ENCODE measurements at places on chromosomes 5 and 9.

GRCh38 chr5:134503088-134503936 lies 22.2 kb upstream of the JADE2 start:
- DNase-seq, result peak; percentile 94

DNA sequence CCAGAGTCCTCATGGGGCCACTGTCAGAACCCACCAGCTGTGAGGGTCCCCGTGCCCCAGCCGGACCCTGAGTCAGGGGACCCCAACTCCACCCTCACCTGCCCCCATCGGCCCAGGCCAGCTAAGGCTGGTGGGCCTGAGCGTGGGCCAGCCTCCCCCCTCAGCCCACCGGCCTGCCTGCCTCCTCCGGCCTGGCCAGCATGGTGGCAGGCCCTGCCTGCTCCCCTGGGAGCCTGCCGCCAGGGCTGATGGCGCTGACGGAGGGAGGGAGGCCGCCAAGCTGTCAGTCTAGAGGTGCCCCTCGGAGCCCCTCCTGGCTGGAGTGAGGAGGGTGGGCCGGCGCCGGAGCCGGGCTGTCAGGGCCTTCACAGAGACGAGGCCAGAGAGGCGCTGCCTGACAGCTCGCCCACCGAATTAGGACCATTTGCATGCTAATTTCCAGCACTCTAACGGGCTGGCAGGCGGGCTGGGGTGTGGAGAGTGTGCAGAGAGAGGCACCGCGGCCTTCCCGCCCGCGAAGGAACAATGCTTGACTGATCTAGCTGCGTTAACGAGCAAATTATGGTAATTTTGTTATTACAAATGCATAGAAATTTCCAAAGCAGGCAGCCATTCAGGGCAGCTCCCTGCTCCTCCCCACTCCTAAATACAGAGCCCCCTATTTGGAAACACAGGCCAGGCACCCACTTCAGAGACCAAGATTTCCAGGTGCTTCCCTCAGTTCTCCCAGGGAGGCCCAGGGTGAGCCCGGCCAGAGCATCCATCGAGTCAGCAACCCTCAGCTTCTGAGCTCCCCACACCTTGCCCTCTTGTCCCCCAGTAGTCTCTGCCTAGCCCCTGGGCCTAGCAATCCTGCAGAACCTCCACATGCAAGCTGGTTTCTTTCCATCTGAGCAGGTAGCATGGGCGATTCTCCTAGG lies 169.3 kb downstream of the PAX5 start:
- DNase-seq, result no peak

GRCh38 chr9:79224672-79225433 lies 346.9 kb upstream of the TLE4 start:
- DNase-seq, result peak; percentile 51

- DNase-seq, result peak; percentile 59
Measured at GRCh38 chr9:17531642-17532254, 47.1 kb upstream of the SH3GL2 start.

DNA sequence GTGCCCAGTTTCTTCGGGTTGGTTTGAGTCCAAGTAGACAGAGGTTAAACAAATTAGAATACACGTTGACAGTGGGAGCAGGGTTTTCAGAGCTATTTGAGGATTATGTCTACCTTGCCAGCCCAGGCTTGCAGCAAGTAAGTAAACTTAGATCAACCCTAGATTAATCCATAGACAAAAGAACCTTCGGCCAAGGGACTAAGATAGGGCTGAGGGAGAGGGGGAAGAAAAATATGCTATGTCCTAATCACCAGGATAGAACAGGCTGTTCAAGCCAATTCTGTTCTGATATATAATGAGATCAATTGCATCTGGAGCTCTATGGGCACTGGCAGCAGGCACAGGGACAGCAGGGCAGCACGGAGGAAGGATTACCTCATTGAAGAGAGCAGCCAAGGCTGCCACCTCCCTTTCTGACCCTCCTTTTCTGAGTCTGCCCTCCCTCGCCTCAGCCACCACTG lies 377.7 kb downstream of the PIK3R1 start:
- DNase-seq, result no peak

- DNase-seq, result no peak
Measured at GRCh38 chr9:128087262-128087661, 19.2 kb downstream of the SLC25A25 start.

GRCh38 chr9:80796632-80797031 lies 892.7 kb downstream of the TLE1 start:
- no peak for DNase-seq

DNA sequence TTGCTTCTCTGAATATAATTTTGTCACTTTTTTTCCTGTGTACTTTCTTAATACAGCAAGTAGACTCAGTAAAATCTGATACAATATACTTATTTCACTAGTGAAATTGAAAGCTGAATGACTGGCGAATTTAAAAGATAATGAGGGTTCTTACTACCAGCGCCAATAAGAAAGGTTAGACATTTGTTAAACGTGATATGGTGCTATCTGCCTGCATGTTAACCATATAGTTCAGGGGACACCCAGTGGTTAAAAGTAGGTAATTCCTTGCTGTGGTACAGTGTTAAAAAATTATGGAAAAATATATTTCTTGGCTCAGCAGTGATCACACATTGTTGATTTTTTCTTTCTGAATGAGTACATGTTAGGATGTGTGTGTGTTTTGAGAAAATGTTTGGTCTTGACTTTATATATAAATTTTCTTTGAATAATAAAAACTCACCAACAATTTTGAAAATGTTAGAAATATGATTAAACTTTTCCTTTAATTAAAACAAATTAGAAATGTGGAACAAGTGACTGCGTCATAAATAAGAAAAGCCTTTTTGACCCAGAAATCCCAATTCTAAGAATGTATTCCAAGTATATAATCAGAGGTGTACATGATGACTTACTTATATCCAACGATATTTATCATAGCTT lies 25.8 kb downstream of the CAST start:
- peak; percentile 40 for DNase-seq

- peak; percentile 94 for DNase-seq
Measured at GRCh38 chr5:139637438-139638089, 10.6 kb upstream of the CXXC5 start.

- DNase-seq, result peak; percentile 48
Measured at GRCh38 chr5:72353046-72353445, 32.9 kb downstream of the PTCD2 start.

GRCh38 chr5:120567921-120568320 lies 103.8 kb downstream of the PRR16 start:
- DNase-seq, result no peak

DNA sequence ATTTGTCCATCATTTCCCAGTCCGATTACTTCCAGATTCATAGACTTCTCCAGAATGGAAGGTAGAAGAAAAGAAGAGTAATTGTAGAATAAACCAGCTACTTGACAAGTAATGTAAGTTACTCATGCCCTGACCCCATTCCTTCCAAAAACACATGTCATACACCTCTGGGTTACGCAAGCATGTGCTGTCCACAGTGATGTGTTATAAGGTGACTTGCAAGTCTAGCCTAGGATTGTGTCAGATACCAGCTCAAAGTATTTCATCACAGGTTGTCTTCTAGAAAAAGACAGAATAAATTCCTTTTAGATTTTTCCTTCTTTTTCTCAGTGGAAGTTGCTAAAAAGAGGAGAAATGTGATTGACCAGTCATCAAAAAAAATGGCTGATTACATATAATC lies 8.0 kb upstream of the TLR4 start:
- DNase-seq, result no peak

DNA sequence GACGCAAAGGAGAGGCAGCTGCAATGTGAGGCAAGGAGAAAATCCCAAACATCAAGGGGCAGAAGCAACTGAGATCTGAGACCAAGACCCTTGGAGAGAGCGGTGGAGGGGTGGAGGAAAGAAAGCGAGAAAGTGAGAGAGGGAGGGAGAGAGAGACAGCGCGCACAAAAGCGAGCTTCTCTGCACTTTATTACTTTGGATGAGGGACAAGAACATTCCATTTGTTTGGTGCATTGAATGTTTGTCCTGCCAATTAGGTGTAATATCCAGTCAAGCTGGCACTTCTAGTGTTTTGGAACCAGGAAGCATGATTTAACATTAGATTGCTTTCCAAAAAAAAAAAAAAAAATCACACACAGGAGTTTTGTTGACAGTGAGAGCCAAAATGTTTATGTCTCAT lies 1.4 kb downstream of the CAST start:
- DNase-seq, result no peak

DNA sequence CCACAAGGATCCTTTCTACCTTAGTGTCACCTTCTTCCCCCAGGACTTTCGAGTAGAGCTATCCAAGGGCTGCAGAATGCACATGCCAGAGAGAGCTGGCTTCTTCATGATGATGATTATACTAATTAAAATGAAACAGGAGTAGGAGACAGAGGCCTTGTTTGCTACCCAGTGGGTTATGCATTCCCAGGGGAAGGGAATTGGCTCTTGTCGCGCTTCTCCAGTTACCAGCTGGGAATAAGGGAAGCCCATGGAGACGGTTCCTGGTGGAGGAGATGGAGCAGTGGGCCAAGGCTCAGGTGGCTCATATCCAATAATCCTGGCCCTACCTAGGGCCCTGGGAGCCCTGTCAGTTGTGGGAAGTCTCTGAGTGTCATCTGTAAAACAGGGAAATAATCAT lies 65.1 kb downstream of the WWC1 start:
- no peak for DNase-seq

DNA sequence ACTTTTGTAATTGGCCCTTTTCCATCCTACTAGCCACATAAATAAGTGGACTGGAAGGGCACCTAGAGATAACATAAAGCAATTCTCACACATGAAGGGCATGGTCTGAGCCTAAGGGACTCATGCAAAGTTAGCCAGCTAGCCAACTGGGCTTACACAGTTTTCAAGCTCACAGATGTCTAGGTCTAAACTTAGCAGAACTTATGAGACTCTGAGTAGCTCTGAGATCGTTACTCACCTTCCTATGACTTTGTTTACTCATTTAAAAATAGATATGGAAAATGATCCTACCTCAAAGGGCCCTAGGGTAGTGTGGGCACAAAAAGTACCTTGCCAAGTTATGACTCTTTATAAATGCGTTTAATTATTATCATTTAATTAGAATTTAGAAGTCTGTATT lies 410.4 kb upstream of the MPDZ start:
- no peak for DNase-seq

- no peak for DNase-seq
Measured at GRCh38 chr5:148290271-148291195, 21.7 kb upstream of the SPINK7 start.

DNA sequence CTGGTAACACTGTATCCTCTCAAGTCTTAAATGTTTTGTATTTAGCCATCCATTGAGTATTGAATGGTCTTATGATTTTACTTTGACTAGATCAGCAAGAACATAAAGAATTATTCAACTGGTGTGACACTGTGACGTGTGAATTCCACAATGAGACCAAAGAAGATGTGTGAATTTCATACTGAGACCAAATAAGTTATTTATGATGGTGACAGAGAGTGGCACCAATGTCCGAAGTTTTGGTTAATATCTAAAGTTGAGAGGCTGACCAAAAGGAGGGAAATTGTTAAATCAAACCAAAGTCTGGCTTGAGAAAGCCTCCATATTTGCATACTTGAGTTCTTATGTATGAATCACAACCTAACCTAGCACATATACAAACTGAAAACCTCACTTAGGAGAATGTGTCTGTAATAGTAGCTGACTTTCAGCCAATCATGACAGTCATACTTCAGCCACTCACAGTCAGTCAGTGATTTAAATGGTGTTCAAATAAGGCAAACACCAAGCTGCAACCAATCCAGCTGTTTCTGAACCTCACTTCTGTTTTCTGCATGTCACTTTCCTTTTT lies 31.5 kb upstream of the FAM170A start:
- DNase-seq, result no peak

- DNase-seq, result no peak
Measured at GRCh38 chr9:1319436-1319835, 269.3 kb downstream of the DMRT2 start.

DNA sequence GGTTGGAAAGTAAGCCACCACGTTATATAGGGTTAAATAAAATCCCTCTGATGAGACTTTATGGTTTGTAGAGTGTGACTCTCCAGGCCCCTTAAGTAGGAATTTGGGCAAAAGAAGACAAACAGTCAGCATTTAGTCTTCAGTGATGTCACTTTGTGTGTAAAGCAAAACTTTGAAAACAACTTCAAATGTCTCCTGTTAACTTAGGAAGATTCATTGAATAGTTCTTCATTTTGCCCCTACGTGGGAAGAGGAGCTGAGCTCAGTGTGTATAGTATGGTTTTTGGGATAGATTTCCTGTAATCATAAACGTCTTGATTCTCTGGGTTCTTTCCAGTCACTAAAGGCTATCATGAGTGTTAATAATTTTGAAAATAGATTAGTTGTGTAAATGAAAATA lies 101.3 kb downstream of the GADD45G start:
- no peak for DNase-seq

- no peak for DNase-seq
Measured at GRCh38 chr5:138686668-138687067, 66.6 kb upstream of the CTNNA1 start.

- no peak for DNase-seq
Measured at GRCh38 chr9:100229561-100229960, 123.2 kb downstream of the TEX10 start.

GRCh38 chr5:59828623-59829022 lies 64.9 kb downstream of the PDE4D start:
- DNase-seq, result no peak

Data from AG20443 (cell line).